NCI-H524 treated with DMSO at 0.1 percent for 48 hours (cell line): ENCODE measurements at places on chromosomes 6 and 20.

DNA sequence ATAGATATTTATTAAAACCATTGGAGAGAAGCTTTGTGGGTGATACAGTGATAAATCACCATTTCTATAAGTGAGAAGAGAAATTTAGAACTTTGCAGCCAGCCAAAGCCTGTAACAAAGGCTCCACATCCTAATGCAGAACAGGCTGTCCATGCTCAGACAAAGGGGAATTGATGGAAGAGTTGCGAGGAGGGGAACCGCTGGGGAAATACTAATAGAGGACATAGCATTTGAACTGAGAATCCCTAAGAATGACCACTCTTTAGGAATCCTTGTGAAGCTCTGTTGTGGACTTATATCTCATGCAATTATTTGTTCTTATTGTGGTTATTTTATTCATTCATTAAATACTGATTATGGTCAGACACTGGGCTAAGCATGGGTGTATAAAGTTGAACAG lies 167.8 kb downstream of the PHF3 start:
- DNase-seq = no peak

DNA sequence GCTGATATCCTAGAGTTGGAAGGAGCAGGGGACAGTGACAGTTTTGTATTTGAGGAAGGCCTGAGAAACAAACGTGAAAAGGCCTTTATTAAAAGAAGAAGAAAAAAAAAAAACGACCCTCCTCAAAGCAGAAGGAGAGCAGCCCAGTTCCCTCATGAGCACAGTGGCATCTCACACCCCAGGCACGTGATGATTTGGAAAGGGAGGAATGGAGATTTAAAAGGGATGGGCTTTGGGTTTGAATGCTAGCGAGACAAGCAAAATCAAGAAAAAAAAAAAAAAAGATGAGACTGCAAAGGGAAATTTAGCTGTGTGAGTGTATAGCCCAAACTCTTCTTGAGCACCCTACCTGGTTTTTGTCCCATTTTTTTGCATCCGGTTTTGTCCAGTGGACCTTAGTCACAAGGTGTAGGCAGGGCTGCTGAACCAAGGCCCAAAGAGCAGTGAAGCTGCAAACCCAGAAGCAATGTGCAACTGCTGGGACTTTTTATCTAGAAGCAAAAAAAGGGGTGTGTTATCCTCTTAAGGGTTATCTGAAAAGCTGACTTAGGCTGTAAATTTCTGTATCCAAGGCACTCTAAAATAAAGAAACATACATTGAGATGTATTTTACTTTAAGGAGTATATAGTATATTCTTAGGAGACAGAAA lies 54.5 kb upstream of the RREB1 start:
- DNase-seq = no peak

- DNase-seq = no peak
These were observed 313.3 kb downstream of the RNGTT start for GRCh38 chr6:88650029-88650619.

- no peak for DNase-seq
These were observed 62.5 kb upstream of the LOC128125822 start for GRCh38 chr6:63509652-63510352.

DNA sequence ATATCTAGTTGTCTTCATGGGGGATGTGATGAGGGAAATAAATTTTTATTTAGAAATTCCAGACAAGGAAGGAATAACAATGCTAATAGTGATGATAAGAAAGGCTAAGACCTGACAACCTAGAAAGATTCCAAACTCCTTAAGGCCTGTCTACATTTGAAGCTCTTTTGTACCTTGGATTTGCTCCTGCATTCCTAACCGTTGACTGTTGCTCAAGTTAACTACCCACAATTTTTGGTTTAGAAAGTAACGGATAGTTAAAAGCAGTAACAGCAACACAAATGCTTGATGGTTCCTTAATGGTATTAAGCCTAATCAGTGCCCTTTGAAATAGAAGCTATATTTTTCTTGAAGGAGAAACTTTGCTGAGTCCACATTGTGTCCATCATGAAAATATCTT lies 52.9 kb downstream of the TRMT11 start:
- no peak for DNase-seq
